ENCODE measurements at places on chromosomes 13 and 19. TPM values are rescaled to one million over a fixed set of nuclear protein-coding genes. Genes with fewer than 3 reads are reported as not detected.

Gene CYP2A6
- total RNA-seq: not detected

Gene SSBP4
- total RNA-seq: 68.1 TPM

Gene CEACAM16
- total RNA-seq: not detected

Gene TEX29
- not detected for total RNA-seq

Gene CDX2
- not detected for total RNA-seq

Gene PEX11G
- 6.2 TPM for total RNA-seq

Gene HSD17B14
- total RNA-seq: 2.5 TPM

Gene OBI1
- 13.5 TPM for total RNA-seq

Gene ZNF439
- total RNA-seq: 14.1 TPM

Gene CD70
- total RNA-seq: not detected

Gene LILRA5
- total RNA-seq: not detected

Gene C19orf73
- total RNA-seq: 0.85 TPM

Gene TNFSF11
- total RNA-seq: 0.38 TPM

Gene KLK1
- total RNA-seq: not detected

Gene CLEC17A
- total RNA-seq: under 0.01 TPM

Gene GPR12
- not detected for total RNA-seq

Gene SPART
- total RNA-seq: 69.2 TPM

Gene DCT
- not detected for total RNA-seq

Gene SIGLEC5
- not detected for total RNA-seq

Gene ZNF576
- 14.6 TPM for total RNA-seq

Gene MUC16
- total RNA-seq: not detected

Gene ZNF432
- 8.8 TPM for total RNA-seq

Gene ZNF575
- total RNA-seq: 0.28 TPM

Gene IGFL2
- total RNA-seq: not detected

Gene NEK3
- 5.6 TPM for total RNA-seq

Gene RGCC
- total RNA-seq: 1.3 TPM

Gene ZNF225
- total RNA-seq: 5.2 TPM

Gene ZNF534
- total RNA-seq: under 0.01 TPM

Gene PEAK3
- not detected for total RNA-seq

Gene CBARP
- 1.7 TPM for total RNA-seq

Gene PDS5B
- total RNA-seq: 24.0 TPM

Gene ZNF99
- not detected for total RNA-seq

Gene ATP11A
- total RNA-seq: 10.5 TPM

Gene ZNF420
- total RNA-seq: 17.8 TPM

Gene GPR42
- total RNA-seq: not detected

Gene RRAS
- total RNA-seq: 71.9 TPM

Gene CD209
- total RNA-seq: not detected

Gene INSL3
- not detected for total RNA-seq

Gene ZNF296
- under 0.01 TPM for total RNA-seq

Gene PSG3
- total RNA-seq: not detected

Gene OR4F17
- not detected for total RNA-seq

Gene MYO1F
- 0.19 TPM for total RNA-seq

Gene KLF1
- total RNA-seq: not detected

Gene PDX1
- total RNA-seq: not detected

Gene SGCG
- total RNA-seq: 0.19 TPM
